ENCODE measurements at places on chromosomes 3 and 15. TPM values are rescaled to one million over a fixed set of nuclear protein-coding genes. Genes with fewer than 3 reads are reported as not detected.

DNA sequence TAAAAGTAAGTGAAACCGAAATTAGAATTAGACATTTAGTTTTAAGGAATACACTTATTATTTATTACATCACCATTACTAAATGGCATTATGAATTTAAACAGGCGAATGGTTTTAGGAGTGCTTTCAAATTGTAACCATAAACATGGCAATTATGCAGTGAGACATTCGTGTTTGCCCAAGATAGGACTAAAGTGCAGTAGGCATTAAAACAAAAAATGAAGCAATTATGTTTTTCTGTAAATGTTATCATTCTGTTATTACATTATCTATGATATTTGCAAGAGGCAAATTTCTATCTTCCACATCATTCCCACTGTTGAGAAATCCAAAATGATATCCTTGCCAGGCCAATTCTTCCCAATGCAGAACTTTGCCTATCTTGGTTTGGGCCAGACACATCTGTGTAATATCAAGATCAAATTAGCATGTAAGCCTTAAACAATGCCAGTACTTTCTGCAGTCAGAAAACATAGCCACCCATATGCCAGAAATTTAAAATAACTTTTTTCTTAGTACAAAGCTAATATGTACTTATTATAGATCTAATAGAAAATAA is 156.9 kb downstream of the ATP8B4 start:
- no peaks in the 10 kb centered on the region for H3K4me1 ChIP-seq
- H3K27me3 ChIP-seq: no peaks in the 10 kb centered on the region
- H3K4me3 ChIP-seq: no peak overlapping the region
- DNase-seq: no peak

- H3K36me3 ChIP-seq: no peaks in the 10 kb centered on the region
- H3K4me1 ChIP-seq: no peaks in the 10 kb centered on the region
- H3K27me3 ChIP-seq: no peaks in the 10 kb centered on the region
- no peak overlapping the region for H3K27ac ChIP-seq
- no peak overlapping the region for H3K4me3 ChIP-seq
These were observed 463.3 kb upstream of the CCDC54 start for GRCh38 chr3:106913966-106914365.

DNA sequence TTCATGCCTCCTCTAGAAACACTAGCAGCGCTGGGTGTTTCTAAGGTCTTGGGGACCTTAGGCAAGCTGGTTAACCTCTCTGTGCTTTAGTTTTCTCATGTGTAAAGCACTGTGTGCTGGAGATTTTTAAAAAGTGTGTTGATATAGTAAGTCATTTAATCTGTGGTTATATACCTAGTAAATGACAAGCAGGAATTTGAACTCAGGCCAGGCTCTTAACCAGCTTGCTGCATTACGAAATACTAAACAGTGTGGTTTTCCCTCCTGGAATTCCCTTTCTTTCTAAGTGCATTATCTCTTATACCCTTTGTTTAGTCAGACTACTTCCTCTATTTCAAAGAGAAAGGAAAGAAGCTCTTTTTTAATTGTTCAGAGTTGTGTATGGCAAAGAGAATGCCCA is 26.5 kb downstream of the NEO1 start:
- no peak for DNase-seq
- no peaks in the 10 kb centered on the region for H3K36me3 ChIP-seq
- H3K4me1 ChIP-seq: peaks cover 5% of the 10 kb centered on the region
- H3K27ac ChIP-seq: no peak overlapping the region

CKMT1B gene
- total RNA-seq: not detected

CEP97 gene
- total RNA-seq: 9.5 TPM

RHO gene
- 0.13 TPM for total RNA-seq

- no peak overlapping the region for H3K4me3 ChIP-seq
- DNase-seq: no peak
- no peaks in the 10 kb centered on the region for H3K36me3 ChIP-seq
- H3K4me1 ChIP-seq: peaks cover 4% of the 10 kb centered on the region
- H3K27me3 ChIP-seq: no peaks in the 10 kb centered on the region
These were observed 74.6 kb upstream of the ACAD9 start for GRCh38 chr3:128804811-128805155.

STARD9 gene
- total RNA-seq: 24.8 TPM

DNA sequence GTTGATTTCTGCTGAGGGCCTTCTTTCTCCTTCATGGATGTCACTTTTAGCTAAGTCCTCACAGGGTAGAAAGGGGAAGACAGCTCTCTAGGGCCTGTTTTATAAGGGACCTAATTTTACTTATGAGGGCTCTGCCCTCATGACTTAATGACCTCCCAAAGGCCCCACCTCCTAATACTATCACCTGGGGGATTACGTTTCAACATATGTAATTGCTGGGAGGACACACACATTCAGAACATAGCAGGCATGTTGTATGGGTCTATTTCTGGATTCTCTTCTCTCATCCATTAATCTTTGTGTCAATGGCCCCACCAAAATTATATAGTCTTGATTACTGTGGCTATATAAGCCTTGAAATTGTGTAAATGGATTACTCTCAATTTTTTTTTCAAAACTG is 255.0 kb downstream of the CLSTN2 start:
- DNase-seq: no peak
- H3K27ac ChIP-seq: no peak overlapping the region
- peaks cover 9% of the 10 kb centered on the region for H3K4me1 ChIP-seq
- H3K36me3 ChIP-seq: no peaks in the 10 kb centered on the region
- H3K4me3 ChIP-seq: no peak overlapping the region

DNA sequence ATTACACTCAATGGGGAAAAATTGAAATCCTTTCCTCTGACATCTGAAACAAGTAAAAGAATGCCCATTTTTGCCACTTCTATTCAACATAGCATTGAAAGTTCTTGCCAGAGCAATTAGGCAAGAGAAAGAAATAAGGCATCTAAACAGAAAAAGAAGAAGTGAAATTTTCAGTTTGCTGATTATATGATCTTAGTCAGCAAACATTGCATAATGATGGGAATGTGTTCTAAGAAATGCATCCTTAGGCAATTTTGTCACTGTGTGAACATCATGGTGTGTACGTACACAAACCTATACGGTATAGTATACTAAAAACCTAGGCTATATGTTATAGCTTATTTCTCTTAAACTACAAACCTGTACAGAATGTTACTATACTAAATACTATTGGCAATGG is 278.0 kb downstream of the CGGBP1 start:
- no peak overlapping the region for H3K27ac ChIP-seq
- no peak for DNase-seq
- no peaks in the 10 kb centered on the region for H3K27me3 ChIP-seq

PROK2 gene
- total RNA-seq: 0.20 TPM

DNA sequence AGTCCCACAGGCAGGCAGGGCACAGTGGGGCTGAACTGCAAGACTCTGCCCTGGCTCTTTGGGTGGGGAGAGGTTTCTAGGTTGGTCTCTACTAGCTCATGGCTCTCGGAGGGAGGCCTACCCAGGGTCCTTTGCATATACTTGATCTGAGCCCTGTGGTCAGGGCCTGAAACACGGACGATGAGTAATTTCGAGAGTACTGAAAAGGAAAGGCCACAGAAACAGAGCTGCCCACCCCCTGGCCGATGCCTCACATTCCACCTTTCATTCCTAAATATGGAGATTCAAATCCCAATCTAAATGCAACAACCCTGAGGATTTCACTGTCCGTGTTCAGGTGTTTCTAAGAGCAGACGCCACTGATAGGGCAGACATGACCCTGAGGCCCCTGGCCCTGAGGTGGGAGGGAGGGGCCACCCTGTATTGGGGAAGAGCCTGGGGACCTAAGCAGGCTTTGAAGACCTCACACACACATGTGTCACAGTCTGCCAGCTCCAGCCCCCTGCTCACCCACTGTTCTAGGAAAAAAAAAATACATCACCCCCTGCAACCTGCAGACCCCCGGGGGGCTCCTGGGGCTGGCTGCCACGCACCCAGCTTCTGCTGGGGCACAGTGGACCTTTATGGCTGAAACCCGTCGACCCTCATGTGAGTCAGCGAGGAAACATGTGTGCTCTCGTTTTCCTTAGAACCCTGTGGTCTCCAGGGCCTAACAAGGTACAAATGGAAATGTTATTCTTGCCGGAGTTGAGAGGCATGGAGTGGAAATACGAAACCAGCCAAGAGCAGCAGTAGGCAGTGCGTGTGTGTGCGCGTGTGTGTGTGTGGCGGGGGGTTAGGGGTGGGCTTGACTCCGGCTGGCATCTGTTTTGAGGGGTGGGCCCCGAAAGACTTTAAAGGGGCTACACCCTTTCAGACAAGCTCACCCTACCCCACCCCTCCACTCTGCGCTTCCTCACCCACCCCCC is 112.7 kb downstream of the CHSY1 start:
- no peaks in the 10 kb centered on the region for H3K27me3 ChIP-seq
- no peaks in the 10 kb centered on the region for H3K36me3 ChIP-seq
- H3K4me3 ChIP-seq: no peak overlapping the region
- H3K27ac ChIP-seq: no peak overlapping the region
- H3K4me1 ChIP-seq: no peaks in the 10 kb centered on the region

DNA sequence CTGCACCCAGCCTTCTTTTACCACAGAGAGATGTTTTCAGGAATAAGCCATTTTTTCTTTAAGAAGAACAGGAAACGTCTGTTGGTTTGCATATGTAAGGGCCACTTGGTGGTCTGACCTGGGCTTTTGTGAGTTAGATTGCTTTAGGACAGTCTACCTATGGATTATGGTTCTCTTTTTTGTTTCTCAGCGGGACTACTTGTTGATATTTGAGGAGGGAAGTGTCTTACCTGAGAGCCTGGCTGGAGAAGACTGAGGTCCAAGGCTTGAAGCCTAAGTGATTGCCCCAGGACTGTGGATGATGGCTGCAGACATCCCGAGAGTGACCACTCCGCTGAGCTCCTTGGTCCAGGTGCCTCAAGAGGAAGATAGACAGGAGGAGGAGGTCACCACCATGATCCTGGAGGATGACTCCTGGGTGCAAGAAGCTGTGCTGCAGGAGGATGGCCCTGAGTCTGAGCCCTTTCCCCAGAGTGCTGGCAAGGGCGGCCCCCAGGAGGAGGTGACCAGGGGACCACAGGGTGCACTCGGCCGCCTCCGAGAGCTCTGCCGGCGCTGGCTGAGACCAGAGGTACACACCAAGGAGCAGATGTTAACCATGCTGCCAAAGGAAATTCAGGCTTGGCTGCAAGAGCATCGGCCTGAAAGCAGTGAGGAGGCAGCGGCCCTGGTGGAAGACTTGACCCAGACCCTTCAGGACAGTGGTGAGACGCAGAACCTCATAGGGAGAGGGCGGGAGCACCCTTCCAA is 3.0 kb downstream of the ZSCAN2 start:
- no peaks in the 10 kb centered on the region for H3K27me3 ChIP-seq
- no peaks in the 10 kb centered on the region for H3K36me3 ChIP-seq
- H3K4me1 ChIP-seq: peaks cover 5% of the 10 kb centered on the region
- H3K4me3 ChIP-seq: no peak overlapping the region
- no peak overlapping the region for H3K27ac ChIP-seq

- no peaks in the 10 kb centered on the region for H3K36me3 ChIP-seq
- no peak overlapping the region for H3K27ac ChIP-seq
- H3K27me3 ChIP-seq: no peaks in the 10 kb centered on the region
- H3K4me1 ChIP-seq: no peaks in the 10 kb centered on the region
These were observed 21.1 kb upstream of the GP9 start for GRCh38 chr3:129039271-129040038.

- peak; percentile 6 for DNase-seq
- H3K27me3 ChIP-seq: no peaks in the 10 kb centered on the region
- no peaks in the 10 kb centered on the region for H3K4me1 ChIP-seq
- no peak overlapping the region for H3K4me3 ChIP-seq
- H3K36me3 ChIP-seq: no peaks in the 10 kb centered on the region
These were observed 77.1 kb downstream of the SPSB4 start for GRCh38 chr3:141128126-141128777.

FGD5 gene
- total RNA-seq: 38.3 TPM
